ENCODE measurements at places on chromosomes 3 and 15.

DNA sequence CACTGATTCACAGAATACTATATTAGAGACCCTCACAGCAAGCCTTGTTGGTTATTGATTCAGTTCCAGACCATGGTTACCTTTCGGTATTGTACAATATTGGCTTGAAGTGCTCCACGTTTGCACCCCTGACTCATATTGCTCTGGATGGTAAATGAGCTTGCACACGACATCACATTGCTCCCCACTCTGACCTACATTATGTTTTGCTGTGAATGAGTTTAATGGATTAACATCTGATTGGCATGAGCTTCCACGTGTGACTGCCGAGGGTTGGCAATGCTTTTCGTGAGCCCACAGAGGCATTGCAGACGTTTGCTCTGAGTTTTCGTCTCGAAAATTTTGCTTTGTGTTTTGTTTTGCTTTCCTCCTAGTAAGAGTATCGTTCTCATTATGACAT lies 225.8 kb upstream of the ICE2 start:
- no peak for DNase-seq

- no peak for DNase-seq
These were observed 53.7 kb upstream of the MEF2A start for GRCh38 chr15:99511866-99512661.

GRCh38 chr3:41053220-41053619 lies 146.1 kb upstream of the CTNNB1 start:
- DNase-seq = no peak

DNA sequence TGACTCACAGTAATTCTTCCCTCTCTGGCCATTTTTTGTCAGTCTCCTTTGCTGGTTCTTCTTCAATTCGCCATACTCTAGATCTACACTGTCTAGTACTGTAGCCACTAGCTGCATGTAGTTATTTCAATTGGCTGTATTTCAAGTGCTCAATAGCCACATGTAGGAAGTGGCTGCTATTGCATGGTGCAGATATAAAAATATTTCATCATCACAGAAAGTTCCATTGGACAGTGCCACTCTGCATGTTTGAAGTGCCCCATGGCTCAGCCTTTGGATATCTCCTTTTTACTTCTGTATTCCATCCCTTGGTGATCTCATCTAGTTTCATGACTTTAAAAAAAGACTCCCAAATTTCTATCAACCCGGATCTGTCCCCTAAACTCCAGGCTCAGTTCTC lies 22.1 kb downstream of the PPP2R3A start:
- no peak for DNase-seq
